Right hindlimb (tissue), 1 donor: ENCODE measurements at places on chromosomes 12 and 14.

- DNase-seq = no peak
Observed at GRCh38 chr12:122265886-122266229, 436 bp downstream of the VPS33A start.

DNA sequence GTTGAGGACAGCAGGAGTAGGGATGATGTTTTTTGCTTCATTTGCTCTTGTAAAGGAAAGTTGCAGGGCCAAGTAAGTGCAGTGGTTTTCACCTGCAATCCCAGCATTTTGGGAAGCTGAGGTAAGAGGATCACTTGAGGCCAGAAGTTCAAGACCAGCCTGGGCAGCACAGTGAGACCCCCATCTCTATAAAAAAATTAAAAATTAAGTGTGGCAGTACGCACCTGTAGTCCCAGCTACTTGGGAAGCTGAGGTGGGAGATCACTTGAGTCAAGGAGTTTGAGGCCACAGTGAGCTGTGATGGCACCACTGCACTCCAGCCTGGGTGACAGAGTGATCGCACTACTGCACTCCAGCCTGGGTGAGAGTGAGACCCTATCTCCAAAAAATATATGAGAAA lies 10.8 kb downstream of the DPF3 start:
- DNase-seq = no peak

DNA sequence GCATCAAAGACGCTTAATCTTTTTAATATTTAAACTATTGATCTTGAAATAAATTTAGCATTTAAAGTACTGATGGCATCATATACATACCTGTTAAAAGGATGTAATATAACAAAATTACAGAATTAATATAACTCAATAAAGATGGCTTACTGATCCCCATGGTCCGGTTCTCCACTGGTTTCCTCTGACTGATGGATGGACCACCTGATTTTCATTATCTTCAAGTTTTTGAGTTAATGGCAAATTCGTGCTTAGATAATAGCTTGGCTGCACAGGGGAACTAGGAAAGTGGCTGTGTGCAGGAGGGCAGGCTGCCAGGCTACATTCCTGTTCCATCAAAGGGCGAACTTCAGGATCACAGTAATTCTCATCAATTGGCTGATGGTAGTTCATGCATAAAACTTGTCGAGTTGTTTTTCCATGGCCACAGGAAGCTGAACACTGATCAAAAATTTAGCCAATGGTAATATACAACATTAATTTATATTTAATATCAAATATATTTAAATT lies 123.9 kb downstream of the ADAMTS20 start:
- DNase-seq = no peak

- no peak for DNase-seq
Observed at GRCh38 chr12:42660117-42660516, 70.6 kb upstream of the PRICKLE1 start.

DNA sequence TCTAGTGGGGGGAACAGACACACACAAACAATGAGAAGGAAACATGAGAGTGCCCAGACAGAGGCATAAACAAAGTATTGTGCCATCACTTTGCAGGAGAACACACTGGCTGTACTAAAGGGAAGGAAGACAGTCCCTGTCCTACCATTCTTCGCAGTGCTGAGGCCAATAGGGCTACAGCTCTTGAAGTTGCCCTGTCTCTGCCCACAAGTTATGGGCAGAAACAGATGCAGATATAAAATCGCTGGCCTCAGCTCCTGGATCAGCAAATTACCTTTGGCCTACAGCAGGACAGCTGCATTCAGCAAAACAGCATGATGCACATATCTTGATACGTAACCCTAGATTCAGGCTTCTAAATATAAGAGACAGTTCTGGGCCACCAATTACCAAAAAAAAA lies 23.0 kb upstream of the PRKAB1 start:
- DNase-seq = no peak

- peak; percentile 37 for DNase-seq
Observed at GRCh38 chr12:26833743-26834490, 923 bp upstream of the ITPR2 start.

DNA sequence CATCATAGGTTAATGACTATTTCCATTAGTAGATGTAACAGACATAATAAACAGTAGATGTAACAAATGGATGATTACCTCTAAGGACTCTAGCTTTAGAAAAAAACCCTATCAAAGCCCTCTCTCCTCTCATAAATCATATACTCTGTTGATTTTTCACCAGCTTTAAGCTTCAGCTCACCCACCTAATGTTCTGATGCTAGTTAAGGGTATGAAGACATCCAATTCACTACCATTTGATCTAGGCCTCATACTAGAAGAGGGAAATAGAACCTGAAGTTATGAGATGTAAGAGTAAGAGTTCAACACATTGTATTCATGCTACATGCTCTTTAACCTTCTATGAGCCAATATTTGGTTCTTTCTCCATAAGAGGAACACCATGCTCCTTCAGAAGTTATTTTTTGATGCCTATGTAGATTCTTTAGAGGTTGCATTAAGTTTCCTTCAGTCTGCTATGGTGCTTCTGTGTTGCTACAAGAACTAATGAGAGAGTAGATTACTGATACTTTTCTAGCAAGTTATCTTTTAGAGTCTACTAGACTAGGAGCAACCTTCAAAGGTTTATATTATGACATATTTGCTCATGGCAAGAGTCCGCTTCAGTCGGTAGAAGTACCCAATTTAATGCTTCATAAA lies 16.0 kb downstream of the A2M start:
- DNase-seq = no peak

DNA sequence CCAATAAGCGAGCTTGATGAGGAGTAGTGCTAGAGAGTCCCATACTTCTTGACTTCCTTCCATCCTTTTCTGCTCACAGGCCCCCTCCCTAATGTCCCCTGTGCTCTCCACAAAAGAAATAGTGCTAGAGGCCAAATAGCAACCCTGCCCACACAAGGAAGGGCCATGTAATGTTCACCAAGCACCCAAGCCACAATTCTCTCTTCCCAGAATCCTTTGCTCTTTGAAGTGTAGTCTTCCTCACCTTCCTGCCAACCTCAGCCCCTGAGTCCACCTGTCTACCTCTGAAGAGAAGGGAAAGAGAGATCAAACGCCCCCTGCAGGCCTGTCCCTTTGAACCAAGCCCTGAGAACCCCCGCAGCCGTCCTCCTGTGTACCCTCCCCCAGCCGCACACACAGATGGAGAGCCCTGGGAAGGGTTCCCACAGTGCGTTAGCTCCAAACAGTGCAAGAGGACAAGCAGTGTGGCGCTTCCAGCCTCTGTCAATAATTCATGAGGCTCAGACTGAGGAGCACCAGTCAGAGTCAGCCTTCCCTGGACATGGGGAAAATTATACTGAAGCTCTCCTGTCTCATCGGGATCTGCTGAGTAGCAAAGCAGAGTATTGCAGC lies 1.9 kb upstream of the DHRS4 start:
- peak; percentile 39 for DNase-seq

GRCh38 chr14:77659831-77660230 lies 43.4 kb upstream of the SPTLC2 start:
- no peak for DNase-seq

DNA sequence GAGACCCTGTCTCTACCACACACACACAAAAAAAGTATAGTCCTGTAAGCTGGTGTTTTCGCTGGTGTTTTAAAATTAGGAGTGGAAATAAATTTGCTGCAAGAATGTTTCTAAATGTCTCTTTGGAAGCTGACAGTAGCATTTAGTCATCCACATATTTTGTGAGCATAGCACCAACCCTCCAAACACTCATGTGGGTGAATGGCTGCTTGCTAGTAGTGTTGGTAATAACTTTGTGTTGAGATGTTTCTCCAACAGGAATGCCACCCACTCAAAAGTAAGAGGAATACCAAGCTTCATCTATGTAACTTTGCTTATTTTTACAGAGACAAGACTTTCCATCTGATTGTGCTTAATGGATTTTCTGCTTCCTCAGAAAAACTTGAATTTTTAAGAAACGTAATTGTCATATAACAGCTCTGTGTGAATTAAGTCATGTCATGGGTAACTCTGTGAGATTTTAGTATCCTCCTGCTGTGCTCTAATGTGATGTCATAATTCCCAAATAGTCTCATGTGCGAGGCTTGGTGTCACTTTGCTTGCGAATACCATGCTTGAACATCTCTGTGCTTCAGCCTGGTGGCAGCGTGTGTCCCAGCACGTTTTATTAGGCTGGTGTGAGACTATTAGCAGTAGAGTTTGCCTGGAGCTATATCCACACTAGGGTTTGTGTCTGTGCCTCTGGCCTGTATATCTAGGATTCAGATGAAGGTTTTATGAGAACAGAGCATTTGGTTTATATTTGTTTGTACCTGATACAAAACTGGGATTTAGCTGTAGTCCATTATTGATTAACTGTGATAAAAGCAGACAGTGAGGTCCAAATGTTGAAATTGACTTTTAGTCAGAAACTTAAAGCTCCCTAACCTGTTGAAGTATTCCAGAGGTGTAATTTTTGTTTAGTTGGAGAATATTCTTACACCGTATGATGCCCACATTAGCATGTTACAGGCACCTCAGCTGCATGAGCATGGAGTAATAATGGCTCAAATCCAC lies 80.5 kb downstream of the FBXW8 start:
- DNase-seq = no peak

- DNase-seq = peak; percentile 75
Observed at GRCh38 chr12:26195641-26196420, 458 bp downstream of the SSPN start.

DNA sequence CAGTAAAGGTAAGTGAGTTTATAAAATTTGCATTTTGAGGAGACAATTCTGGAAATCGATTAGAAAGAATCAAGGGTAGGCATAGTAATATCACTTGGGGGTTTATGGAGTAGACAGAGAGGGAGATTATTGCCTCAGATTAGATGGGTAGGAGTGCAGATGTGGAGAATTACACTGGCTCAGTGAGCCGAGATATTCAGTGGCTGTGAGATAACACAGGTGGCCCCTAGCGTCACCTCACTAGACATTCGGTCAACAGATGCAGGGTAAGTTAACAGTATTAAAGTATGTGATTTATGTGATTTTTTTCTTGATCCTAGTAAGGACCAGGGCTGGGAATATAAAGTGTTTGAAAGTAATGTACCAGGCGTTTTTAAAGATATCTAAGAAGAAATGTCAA lies 39.6 kb upstream of the KLRD1 start:
- DNase-seq = no peak

DNA sequence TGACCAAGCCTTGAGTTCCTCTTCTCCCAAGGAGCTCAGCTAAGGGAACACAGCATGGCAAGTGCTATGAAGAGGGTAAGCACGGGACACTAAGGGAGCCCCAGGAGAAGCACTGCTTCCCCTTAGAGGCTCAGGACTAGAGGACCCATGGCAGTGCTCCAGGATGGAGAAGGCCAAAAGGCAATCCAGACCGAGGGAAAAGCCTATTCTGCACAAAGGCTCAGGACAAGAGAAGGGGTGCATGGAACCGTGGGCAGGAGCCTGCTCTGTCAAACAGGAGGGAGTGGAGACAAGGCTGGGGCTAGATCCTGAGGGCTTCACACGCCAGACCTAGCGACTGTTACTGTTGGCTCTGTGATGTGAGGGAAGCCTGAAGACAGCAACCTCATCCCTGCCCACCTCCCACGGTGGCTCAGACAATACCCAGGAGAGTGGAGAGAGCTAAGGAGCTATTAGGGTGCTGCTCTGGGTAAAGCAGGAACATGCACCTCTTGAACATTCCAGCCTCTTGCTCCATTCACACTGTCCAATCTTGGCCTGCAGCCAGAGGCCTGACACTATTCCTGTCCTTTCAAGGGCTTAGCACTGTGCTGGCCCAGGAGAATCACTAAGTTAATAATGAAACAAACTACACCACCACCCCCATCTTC lies 24.2 kb downstream of the OTUB2 start:
- DNase-seq = peak; percentile 2

GRCh38 chr14:87160989-87161388 lies 832.0 kb downstream of the GALC start:
- DNase-seq = no peak

- DNase-seq = no peak
Observed at GRCh38 chr12:41653386-41654326, 465.5 kb downstream of the PDZRN4 start.

DNA sequence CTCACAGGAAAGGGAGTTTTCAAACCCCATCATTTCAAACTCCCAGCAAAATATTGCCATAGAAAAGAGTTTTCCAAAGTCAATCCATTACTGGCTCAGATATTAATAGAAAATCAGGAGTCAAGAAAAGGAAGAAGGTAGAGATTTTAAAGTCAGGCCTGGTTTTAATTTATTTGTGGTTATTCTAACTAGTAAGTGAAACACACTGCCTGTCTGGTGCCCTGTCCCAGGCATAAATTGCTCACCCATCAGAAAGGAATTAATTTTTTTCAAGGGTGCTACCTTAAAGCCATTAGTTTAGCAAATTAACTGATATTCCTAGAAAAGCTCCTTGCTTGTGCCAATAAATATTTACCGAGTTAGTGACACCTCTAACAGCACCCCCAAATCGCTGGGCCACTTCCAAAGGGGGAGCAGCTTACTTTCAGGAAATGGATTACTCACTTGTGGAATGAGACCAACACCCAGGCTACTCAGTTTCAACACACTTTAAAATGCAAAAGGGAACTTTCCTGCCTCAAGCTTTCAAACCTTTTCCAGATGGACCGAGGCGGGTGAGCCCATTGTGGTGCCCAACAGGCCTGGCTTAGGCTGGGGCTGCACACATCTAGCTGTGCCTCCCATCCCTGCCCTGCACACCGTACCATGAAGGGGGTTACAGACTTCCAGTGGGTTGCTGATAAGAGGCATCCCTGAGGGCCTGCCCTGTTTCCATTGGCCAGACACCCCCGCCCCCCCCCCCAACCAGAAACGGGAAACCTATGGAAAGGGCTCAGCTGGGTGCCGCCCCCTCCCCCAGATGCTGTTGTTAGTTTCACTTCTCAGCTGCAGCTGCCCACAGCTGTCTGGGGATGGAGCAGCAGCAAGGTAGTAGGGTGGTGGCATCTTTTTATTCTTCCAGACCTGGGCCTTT lies 117.2 kb downstream of the SAMD4A start:
- DNase-seq = peak; percentile 61

DNA sequence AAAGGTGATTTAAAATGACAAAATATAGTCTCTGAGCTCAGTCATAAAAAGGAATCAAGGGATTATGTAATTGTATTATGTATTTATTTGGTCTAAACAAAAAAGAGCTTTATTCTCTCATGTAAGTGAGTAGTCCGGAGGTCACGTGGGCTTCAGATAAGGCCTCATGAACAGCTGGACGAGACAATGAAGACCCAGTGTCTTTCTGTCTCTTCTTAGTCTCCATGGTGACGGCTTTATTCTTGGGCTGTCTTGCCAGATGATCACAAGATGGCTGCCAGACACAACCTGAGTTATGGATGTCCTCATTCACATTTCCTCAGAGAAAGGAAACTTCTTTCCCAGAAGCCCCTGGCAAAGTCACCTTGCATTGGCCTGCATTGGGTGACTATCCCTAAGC lies 98.6 kb downstream of the ARF6 start:
- DNase-seq = no peak

GRCh38 chr12:80941916-80942315 lies 4.2 kb upstream of the LIN7A start:
- no peak for DNase-seq

DNA sequence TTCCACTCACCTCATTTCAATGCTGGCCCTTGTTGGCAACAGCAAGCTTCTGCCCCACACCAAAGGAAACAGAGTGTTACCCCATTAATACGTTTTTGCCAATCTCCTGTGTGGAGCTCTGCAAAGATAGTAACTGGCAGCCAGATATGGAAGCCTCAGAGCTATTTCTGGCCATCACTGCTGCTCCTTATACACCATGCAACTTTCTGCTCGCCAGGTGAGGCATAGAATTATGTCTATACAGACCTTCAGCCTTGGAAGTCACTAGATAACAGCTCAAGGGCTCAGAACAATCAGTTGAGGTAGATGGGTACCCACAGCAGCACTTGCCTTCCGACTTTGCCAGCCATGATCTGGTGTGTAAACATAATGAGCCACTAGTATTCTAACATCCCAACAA lies 214.8 kb upstream of the ALG10B start:
- DNase-seq = no peak
